ENCODE measurements at places on chromosomes 2 and 18.

- DNase-seq: no peak
Observed at GRCh38 chr2:21393173-21393572, 269.4 kb downstream of the TDRD15 start.

DNA sequence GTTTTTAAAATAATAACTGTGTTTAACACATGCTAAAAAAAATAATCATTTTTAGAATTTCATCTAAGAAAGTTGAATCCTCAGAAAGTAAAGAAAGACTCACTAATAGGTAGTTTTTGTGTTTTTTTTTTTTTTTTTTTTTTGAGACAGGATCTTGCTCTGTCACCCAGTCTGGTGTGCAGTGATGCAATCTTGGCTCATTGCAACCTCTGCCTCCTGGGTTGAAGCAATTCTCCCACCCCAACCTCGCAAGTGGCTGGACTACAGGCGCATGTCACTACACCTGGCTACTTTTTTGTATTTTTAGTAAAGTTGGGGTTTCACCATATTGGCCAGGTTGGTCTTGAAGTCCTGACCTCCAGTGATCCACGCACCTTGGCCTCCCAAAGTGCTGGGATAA lies 7.1 kb downstream of the CKAP2L start:
- no peak for DNase-seq

- DNase-seq: no peak
Observed at GRCh38 chr2:197059477-197059876, 133.0 kb upstream of the PGAP1 start.

- no peak for DNase-seq
Observed at GRCh38 chr2:26702025-26702424, 9.5 kb downstream of the KCNK3 start.

GRCh38 chr2:112332123-112332696 lies 56.8 kb downstream of the ZC3H6 start:
- no peak for DNase-seq

DNA sequence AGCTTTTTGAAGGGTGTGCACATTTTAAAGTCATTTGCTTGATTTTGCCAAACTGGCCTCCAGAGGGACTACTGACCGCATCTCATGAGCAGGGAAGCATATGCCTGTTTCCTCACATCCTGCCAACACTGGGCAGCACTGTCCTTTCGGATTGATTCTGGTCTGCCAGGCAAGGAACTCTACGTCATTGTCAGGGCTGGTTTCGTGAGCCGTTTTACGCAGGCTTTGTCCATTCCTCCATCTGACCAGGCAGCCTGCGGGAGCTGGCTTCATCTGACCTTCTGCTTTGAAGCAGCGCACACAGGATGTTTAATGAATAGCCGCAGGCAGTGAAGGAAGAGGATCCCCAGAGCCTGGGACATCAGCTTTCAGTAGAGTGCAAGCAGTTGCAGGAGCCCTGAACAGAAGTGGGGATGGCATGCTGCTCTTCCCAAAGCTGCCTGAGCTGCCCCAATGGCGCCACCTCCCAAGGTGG lies 46.3 kb upstream of the SEMA4C start:
- no peak for DNase-seq

DNA sequence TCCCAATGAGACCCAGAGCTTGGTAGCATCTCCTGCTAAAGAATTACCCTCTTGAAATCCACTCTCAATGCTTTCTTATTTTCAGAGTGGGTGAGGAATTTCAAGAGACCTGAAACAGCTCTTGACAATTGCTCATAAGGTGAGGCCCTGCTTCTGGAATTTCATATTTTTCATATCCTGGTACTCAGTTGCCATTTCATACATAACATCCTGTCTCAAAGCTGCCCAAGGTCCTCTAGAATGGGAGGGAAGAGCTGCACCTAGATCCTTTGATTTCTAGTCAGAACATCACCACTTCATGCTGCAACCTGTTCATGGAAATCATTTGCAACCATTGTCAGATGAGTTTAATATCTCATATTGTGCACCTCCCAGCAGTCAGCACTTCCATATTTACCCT lies 404.8 kb upstream of the GALNT5 start:
- DNase-seq: no peak

DNA sequence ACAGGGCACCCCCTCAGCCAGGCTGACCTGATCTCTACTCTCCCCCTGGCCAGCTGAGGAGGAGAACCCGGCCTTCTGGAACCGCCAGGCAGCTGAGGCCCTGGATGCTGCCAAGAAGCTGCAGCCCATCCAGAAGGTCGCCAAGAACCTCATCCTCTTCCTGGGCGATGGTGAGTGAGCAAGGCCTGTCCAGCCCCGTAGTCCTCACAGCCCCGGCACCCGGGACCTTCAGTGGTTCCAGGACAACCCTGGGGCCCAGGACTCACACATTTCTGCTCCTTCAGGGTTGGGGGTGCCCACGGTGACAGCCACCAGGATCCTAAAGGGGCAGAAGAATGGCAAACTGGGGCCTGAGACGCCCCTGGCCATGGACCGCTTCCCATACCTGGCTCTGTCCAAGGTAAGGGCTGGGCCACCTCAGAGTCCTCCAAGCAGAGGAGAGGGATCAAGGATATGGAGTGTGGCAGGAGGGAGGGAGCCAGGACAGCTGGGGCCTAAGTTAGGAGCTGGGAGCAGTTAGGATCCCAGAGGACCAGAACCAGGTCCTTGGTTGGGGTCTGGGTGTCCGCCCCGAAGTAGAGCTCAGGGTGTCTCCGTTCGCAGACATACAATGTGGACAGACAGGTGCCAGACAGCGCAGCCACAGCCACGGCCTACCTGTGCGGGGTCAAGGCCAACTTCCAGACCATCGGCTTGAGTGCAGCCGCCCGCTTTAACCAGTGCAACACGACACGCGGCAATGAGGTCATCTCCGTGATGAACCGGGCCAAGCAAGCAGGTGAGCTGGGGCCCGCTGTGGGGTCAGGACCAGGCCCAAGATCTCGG lies 555 bp downstream of the ALPI start:
- no peak for DNase-seq

DNA sequence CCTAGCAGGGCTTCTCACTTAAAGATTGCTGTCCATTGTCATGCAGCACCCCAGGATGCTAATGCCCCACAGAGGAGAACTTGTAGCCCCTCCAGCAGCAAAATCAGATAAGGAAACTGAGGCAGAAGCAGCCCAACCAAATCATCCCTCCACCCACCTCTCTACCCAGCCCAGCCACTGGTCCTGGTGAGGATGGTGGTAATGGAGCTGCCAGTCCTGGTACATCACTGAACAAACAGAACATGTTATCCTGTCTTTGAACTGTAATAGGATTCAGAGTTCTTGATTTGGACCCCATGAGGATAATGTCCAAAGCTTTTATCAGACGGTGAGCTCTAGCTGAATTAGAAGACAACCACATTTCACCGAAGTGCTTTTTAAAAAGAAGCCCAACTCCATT lies 113.2 kb downstream of the MRO start:
- no peak for DNase-seq

- no peak for DNase-seq
Observed at GRCh38 chr2:28981016-28981441, at the start of gene TOGARAM2. Gene TOGARAM2 (plus strand): TSS chr2:28981298. CDS start chr2:28994835, 13,537 bp downstream.

- no peak for DNase-seq
Observed at GRCh38 chr2:108219688-108220087, 20.1 kb upstream of the SULT1C3 start.

GRCh38 chr2:152466980-152467676 lies 132.2 kb downstream of the FMNL2 start:
- DNase-seq: no peak

DNA sequence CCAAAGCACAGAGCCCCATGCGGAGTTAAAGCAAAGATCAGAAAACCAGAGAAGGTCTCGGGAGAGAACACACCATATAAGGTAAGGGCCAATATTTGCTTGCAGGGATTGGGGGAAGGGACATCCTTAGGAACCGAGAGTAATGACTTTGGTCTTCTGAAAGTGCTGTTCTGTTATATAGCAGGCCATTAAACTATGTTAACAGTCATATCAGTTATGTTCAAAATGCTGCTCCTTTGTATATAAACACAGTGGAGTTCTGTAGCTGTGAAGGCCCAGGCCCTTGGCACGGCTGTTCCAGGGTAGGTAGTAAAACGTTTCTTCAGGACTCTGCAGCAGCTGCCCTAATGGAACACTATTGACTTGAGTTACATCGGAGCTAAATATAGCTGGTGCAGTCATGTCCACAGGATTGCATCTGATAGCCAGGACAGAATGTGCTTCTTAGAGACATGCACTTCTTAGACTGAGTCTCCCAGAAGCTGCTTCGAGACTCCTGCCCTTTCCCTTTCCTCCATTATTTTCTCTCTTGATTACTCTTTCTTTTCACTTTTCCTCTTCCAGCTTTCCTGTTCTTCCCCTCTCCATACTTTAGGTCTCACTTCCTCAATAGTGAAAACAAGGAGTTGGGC lies 122.4 kb downstream of the SETBP1 start:
- no peak for DNase-seq

DNA sequence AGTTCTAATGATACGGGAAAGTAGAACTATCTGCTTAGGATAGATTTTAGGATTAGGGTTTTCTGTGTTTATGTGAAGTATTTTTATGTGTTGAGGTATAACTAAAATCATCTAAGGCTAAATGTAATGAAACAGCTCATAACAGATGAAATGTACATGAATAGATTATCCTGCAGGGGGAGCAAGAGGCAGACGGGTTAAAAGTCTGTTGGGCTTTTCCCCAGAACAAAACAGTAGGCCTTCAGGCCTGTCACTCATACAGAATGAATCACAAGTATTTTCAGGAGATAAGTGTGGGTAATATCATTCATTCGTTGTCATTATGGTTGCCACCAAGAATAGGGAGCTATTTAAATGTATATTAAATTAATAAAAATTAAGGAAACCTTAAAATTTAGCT lies 107.9 kb upstream of the IL1R2 start:
- no peak for DNase-seq

GRCh38 chr2:234512884-234513669 lies 16.2 kb upstream of the ARL4C start:
- no peak for DNase-seq

GRCh38 chr2:62222674-62223073 lies 26.8 kb downstream of the B3GNT2 start:
- DNase-seq: no peak

DNA sequence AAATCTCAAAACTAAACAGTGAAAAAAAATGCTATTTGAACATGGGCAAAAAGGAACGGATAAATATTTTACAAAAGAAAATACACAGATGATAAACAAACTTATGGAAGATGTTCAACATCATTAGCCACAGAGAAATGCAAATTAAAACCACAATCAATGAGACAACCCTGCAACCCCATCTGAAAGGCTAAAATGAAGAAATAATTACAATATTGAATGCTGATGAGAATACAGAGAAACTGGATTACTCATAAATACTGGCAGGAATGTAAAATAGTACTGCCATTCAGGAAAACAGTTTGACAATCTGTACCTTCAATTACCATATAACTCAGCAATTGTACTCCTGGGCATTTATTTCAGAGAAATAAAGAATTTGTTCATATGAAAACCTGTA lies 193.1 kb upstream of the UBE2E3 start:
- DNase-seq: no peak

GRCh38 chr2:11566383-11566782 lies 32.5 kb downstream of the GREB1 start:
- no peak for DNase-seq

DNA sequence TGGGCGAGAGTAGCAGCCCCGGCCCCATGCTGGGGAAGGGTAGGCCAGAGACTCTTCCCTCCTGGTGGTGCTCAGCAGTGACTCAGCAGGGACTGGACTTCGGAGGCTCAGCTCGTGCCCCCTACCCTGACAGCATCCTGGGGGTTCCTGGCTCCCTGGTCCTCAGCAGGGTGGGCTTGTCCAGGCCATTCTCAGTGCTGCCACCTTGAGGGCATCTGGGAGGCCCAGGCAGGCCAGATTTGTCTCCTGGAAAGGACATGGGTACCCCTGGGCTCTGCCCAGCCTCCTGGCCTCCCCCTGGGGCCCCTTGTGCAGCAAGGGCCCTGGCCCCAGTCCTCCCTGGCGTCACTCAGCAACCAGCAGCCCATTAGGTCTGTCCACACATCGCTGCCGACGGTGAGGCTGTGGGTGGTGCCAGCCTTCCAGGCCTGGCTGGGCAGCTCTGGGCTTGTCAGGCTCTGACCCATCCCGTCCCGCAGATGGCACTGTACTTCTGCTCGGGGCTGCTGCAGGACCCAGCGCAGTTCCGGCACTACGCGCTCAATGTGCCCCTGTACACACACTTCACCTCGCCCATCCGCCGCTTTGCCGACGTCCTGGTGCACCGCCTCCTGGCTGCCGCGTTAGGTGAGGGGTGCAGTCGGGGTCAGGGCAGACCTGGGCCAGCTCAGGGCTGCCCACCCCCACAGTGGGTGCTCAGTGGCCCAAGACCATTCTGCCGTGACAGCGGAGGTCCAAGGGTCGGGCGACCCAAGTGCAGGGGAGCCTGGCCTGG lies 45.0 kb upstream of the ALPP start:
- no peak for DNase-seq

DNA sequence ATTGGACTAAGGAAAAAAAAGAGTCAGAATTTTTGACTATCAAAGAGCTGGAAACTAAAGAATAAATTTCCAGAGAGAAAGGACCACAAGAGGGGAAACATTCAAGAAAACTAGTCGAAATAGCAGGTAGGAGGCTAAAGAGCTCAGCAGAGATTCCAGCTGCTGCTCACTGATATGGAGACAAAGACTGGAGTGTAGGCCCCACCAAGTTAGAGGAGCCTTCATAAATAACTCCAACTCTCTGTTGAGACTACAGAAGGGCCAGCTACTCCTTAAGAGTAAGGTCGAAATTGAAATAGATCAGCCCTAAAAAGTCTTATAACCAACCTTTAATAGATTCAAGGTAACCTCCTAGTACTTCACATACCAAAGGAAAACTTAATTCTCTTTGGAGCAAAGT lies 31.1 kb downstream of the SS18 start:
- no peak for DNase-seq

DNA sequence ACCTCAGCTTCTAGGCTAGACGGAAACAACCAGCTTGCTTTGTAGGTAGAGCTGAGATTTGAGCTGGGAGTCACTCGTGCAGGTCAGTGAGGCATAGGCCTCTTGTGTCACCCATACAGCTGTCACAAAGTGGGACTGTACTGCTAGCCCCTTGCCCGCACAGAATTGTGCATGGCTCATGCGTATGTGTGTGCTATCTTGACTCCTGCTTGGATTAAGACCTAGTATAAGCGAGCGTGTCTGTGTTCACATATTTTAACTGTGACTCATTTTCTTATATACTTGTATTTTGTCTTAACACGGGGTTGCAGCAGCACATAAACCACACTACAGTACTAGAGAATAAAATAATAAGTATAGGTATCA lies 20.1 kb downstream of the CEP68 start:
- DNase-seq: no peak

DNA sequence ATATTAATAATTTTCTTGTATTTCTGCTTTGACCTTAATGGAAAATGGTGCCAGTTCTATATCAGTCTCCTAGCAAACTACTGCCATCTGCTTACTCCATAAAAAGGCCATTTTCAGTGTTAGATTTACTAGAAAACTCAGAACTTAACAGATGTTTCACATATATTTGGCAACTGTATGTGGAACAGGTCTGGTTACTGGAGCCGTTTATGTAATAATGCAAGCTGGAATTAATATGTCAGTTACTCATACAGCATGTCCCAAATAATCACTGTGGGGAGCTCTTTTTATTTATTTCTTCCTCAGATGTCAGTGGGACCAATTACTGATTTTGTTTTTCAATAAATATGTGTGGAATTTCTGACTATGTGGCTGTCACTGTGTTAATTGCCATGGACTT lies 1247.6 kb downstream of the CNTNAP5 start:
- DNase-seq: no peak

Data from activated gamma-delta T cell (primary cell).